ENCODE measurements at places on chromosomes 2 and 18. TPM values are rescaled to one million over a fixed set of nuclear protein-coding genes. Genes with fewer than 3 reads are reported as not detected.

DNA sequence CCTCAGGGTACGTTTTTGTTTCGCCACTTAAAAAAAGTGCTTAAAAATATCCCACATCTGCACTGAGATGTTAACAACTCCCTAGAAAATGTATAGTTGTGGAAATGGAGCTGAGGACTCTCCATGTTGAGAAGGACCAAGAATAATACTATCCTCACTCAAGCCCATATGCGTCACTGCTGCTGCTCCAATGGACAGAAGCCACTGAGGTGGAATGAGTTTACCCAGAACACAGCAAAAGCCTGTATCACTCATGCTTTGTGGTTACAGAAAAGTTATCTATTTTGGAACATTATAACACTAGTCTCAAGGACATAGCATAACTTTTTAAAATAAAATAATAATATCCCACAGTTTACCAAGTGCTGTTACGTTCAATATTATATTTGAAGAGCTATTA, 31.9 kb downstream of the DSC3 start:
- no peak for DNase-seq

DNA sequence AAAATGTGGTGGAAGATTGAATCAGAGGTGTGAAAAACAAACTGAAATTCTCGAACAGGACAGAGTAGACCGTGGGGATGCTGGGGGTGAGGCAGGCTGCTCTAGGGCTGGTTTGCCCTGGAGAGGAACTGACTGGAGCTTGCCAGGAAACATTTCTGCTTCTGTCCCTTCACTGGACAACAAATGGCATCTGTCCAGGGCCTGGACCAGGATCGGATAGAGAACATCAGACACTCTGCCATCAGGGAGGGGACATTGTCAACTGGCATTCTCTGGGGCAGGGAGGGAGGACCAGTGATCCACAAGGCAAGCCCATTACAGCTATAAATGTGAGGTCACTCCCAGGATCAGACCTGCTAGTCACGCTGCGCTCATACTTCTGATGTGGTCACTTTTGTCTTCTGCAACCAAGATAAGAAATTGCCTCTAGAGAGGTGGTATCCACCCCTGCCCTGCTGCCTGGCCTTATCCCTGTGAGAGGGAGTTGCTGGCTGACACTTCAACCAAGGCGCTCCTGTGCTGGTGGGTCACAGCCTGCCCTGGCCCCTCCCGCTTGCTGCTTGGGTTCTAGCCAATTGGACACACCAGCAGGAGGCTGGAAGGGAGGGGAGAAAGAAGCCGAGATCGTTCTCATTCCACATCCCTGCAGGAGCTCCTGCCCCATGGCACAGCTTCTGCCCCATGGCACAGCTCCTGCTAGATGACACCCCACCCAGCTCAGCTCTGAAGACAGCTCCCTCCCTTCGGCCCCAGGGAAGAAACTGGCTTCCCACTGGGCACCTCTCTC, 8.7 kb downstream of the NPPC start:
- no peak for DNase-seq

GRCh38 chr18:9608298-9608697, 6.1 kb downstream of the PPP4R1 start:
- DNase-seq: no peak

DNA sequence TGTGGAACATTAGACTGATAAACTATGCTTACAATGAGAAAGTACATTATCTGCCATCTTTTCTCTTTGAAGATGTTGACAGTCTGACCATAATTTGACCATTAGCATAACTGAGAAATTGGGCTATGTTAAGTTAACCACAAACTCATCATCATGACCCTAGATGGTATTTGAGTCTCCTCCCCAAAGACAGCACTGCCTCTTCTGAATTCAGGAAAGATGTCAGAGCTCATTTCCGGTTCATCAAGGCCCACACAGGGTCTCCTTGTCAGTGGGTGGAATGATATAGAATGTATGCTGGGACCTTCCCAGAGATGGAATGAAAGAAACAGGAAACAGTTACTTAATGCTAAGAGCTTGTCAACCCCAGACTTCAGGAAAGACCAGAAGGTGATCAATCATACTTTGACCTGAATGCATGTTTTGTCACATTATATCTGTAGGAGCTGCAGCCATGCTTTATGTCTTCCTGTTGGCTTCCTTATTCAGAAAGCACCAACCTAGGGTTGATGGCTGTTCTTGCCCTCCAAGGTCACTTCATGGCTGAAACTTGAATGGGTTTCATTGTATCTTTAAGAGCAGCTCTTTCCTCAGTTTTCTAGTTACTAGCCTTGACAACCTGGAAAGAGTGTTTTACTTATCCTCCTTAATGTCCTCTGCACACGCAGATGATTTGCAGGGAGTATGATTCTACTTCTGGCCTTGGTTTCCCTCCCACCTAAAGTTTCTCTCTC, 99.1 kb upstream of the NEUROD1 start:
- DNase-seq: no peak

- no peak for DNase-seq
These were observed 142.3 kb downstream of the SOX11 start for GRCh38 chr2:5834501-5834900.

GRCh38 chr18:65548316-65548715, 202.5 kb upstream of the CDH7 start:
- no peak for DNase-seq

Gene IL37
- not detected for total RNA-seq

Gene GCKR
- total RNA-seq: not detected

DNA sequence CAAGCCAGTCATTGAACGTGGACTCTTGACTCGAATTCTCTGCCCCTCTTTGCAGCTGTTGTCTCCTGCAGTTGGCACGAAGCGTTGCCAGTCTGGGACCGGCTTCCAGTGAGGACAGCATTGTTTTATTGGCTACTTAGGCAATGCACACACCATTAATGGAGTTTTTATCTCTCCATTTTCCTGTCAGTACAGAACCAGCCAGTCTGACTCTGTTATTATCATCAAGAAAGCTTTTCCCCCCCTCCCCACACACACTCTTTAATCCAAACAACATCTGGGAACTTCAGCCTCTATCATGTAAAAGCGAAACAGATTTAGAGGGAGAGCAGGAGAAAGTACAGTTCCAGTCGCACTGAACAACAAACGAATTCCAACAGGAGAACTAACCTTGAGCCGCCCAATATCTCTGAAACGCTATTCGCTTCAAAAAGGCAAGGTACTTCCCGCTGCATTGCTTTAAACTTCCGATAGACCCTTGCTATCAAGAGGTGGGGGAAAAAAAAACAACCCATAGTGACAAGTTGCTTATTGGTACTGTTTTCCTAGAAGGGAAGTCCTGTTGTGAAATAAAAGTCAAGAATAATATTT, 38.2 kb downstream of the ACVR1 start:
- no peak for DNase-seq

Gene ASB18
- total RNA-seq: not detected

DNA sequence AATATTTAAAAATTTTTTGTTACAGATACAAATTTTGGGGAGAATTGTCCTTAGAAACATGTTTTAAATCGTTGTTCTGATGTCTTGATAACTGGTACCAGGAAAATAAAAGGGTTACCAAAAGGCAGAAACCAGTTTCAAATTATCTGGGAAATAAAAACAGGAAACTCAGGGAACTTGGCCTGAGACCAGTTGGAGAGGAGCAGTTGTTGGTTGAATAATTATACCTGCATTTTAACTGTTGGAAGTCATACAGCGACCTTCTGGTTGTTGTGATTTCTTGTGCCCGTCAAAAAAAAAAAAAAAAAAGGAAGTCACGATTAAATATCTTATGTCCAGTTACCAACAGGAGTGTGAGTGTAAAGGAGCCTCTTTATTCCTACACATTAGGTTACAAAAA, 51.8 kb downstream of the CRIM1 start:
- no peak for DNase-seq

Gene ADNP2
- total RNA-seq: 21.7 TPM

GRCh38 chr2:60539140-60539539, 14.3 kb downstream of the BCL11A start:
- no peak for DNase-seq

GRCh38 chr2:67930156-67930555, 132.6 kb downstream of the C1D start:
- no peak for DNase-seq

- no peak for DNase-seq
These were observed 221.1 kb downstream of the ALPK2 start for GRCh38 chr18:58407649-58408407.

- no peak for DNase-seq
These were observed 73.7 kb upstream of the ETAA1 start for GRCh38 chr2:67323209-67323991.

Gene ICOS
- total RNA-seq: 187 TPM

- peak; percentile 79 for DNase-seq
These were observed 19.1 kb upstream of the SLC20A1 start for GRCh38 chr2:112626604-112627059.
